Glutamatergic neuron (in vitro differentiated cells): ENCODE measurements at places on chromosomes 1 and 21. TPM values are rescaled to one million over a fixed set of nuclear protein-coding genes. Genes with fewer than 3 reads are reported as not detected.

TAL1 gene
- 2.1 TPM for total RNA-seq

OR2G6 gene
- not detected for total RNA-seq

NCMAP gene
- total RNA-seq, result not detected

CFHR5 gene
- not detected for total RNA-seq

PRRX1 gene
- not detected for total RNA-seq

LRRIQ3 gene
- 0.20 TPM for total RNA-seq

PPP1R15B gene
- 45.3 TPM for total RNA-seq

PCBP3 gene
- total RNA-seq, result 72.7 TPM

RXRG gene
- total RNA-seq, result 10.4 TPM

TCP10L gene
- total RNA-seq, result 31.0 TPM

F3 gene
- 0.93 TPM for total RNA-seq

FMOD gene
- not detected for total RNA-seq

CR1 gene
- total RNA-seq, result not detected

COL6A2 gene
- total RNA-seq, result 55.2 TPM
